ENCODE measurements at places on chromosomes 6 and 20.

DNA sequence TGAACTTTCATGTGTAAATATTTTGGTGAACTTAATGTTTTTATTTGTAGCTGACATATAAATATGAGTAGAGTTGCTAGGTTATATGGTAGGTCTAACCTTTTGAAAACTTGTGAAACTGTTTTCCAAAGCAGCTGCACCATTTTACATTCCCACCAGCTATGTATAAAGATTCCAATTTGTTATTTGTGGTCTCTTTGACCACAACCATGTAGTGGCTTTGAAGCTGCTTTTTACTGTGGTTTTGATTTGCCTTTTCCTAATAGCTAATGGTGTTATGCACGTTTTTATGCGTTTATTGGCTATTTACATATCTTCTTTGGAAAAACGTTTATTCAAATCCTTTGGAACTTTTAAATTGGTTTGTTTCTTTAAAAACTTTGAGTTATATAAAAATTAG, 10.3 kb downstream of the CST3 start:
- no peak for DNase-seq

DNA sequence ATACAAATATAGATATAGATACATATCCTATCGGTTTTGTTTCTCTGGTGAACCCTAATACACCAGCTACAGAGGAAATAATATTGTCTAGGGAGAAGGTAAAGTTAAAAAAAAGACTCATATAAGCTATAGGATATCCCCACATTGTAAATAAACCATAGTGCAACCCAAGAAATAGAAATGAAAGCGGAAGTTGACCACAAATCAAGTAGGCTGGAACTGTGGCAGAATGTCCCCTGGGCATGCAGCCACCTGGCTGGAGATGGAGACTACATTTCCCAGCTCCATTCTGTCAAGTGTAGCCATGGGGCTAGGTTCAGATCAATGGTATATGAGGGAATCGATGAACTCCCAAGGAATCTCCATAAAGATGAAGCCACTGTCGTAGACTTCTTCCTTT, 70.1 kb upstream of the RPS6KA2 start:
- no peak for DNase-seq

DNA sequence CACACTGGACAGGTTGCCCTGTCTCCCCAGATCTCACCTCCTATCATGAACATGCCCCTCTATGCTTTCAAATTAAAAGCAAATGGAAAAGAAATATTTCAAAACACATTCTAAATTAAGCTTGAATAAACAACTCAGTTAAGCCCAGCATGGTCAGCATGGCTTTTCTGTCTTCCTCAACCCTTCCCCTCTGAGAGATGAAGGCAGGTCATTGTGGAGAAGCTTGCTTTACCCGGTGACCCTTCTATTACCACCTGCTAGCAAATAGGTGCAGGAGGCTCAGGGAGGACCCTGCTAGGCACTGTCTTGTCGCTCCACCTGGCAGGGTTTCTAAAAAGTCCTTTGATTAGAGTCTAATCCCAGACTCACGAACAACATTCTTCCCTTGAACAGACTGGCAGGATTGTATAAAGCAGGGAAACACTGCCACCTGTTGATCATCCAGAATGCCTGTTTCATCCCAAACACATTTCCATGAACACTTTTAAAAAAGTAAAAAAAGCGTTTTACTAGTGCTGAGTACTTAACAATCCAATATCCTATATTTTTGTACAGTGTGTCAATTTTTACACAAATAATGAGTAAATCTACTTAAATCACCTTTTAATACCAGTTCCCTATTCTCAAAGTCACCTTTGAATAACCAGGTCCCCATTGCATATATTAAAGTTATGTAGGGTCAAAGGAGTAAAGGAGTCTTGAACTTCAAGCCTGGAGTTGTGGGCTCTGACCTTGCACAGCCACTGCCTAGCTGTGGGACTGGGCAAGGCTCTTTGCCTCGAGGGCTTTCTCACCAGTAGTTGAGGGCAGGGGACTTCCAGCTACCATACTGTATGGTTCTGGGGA, 75.5 kb downstream of the GPR6 start:
- DNase-seq = peak; percentile 85

DNA sequence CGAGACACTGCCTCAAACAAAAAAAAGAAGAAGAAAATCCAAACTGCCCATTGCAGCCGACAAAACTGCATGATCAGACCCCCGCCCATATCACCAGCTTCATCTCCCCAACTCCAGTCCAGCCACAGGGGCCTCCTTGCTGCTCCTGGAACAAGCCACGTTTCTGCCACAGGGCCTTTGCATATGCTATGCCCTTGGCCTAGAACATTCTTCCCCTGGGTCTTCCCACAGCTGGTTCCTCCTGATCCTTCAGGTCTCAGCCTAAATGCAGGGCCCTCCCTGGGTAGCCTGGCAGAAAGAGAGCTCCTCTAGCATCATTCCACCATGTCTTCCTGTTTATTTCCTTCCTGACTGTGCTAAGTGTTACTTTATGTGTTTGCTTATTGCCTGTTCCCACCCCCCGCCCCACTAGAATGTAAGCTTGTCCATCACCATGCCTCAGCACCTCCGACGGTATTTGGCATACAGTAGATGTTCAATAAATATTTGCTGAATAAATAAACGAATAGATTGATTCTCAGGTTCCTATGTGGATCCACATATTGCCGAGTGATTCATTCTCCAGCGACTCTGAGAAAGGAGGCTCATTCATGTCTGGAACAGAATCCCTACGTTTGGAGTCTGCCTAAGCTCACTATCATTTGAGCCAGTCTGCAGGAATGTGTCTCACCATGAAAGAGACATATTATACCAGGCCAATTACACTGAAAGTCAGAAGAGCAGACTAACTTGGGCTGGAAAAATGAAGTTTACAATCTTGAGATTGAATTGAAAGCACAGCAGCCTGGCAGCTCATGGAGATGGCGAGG, 56.1 kb downstream of the NFATC2 start:
- DNase-seq = no peak

DNA sequence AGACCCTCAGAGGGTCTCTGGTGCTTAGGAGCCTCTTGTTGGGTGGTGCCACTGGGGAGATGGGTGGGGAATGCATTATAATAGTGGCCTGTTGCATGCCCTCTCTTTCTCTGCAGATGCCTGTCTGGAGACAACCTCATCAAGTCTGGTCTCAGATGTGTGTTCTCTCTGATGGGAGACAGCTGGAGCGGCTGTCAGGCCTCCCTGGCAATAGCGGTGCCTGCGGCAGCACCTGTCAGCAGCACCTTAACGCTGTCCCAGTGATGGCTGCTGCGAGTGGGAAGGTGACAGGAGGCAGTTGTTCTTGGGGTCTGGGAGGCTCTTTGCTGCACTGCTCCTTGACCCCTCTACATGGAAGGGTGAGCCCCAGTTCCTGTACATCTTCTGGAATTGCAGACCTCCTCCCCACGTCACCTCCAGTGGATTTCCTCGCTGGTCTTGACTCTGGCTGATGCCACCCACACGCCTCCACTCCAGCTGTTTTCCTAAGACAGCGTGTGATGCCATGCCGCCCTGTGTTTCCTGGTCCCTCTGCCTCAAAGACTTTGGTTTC, 63.3 kb upstream of the BLCAP start:
- DNase-seq = no peak

GRCh38 chr6:150395388-150396009, 26.7 kb downstream of the IYD start:
- peak; percentile 78 for DNase-seq

GRCh38 chr6:100001915-100002388, 7.9 kb upstream of the MCHR2 start:
- DNase-seq = peak; percentile 80

Measured in Ammon's horn (tissue), 1 donor.